ENCODE measurements at places on chromosomes 13 and 19.

- peak; percentile 52 for DNase-seq
- H3K27me3 ChIP-seq = peaks cover 34% of the 10 kb centered on the region
- no peaks in the 10 kb centered on the region for H3K36me3 ChIP-seq
- H3K27ac ChIP-seq = peak within 1 kb of the TSS; percentile 27
- H3K4me3 ChIP-seq = peak within 1 kb of the TSS; percentile 3
These were observed at the start of gene CCDC70 for GRCh38 chr13:51861723-51862300. CCDC70 (plus strand) TSS chr13:51861969; CDS start chr13:51865412, 3,443 bp downstream.

DNA sequence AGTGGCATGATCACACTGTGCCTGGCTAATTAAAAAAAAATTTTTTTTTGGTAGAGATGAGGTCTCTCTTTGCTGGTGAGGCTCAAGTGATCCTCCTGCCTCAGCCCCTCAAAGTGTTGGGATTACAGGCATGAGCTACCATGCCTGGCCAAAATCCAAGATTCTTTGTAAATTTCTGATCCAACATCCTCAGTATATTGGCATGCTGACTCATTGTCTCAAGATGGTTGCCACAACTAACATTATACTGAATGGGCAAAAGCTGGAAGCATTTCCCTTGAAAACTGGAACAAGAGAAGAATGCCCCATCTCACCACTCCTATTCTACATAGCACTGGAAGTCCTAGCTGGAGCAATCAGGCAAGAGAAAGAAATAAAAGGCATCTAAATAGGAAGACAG is 100.0 kb downstream of the KLF5 start:
- H3K27me3 ChIP-seq = no peaks in the 10 kb centered on the region
- no peaks in the 10 kb centered on the region for H3K36me3 ChIP-seq

- no peak overlapping the region for H3K27ac ChIP-seq
- peaks cover 8% of the 10 kb centered on the region for H3K4me1 ChIP-seq
These were observed 76.1 kb downstream of the CYSLTR2 start for GRCh38 chr13:48729856-48730255.

DNA sequence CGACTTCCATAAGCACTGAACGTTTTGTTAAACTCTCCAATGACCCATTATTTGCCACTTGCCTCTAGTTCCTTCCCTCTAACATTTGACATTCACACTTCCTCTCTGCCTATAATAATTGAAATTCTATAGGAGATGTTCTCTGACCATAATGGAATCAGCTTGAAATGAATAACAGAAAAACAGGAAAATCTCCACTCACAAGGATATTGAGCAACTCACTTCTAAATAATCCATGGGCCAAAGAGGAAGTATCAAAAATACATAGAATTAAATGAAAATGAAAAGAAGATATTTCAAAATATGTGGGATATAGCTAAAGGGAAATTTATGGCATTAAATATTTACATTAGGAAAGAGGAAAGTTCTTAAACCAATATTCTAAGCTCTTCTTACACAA is 3.4 kb upstream of the FCGBP start:
- H3K36me3 ChIP-seq = peaks cover 13% of the 10 kb centered on the region
- H3K27ac ChIP-seq = peak overlapping the region; percentile 35
- H3K4me3 ChIP-seq = no peak overlapping the region
- no peak for DNase-seq
- peaks cover 67% of the 10 kb centered on the region for H3K4me1 ChIP-seq
- no peaks in the 10 kb centered on the region for H3K27me3 ChIP-seq

GRCh38 chr13:94063096-94063495 is 416.4 kb downstream of the DCT start:
- no peak for DNase-seq
- no peak overlapping the region for H3K4me3 ChIP-seq
- H3K27ac ChIP-seq = no peak overlapping the region
- peaks cover 6% of the 10 kb centered on the region for H3K27me3 ChIP-seq
- H3K4me1 ChIP-seq = no peaks in the 10 kb centered on the region

GRCh38 chr13:98299966-98300350 is 122.9 kb upstream of the RNF113B start:
- no peak for DNase-seq
- peaks cover 5% of the 10 kb centered on the region for H3K27me3 ChIP-seq
- H3K27ac ChIP-seq = no peak overlapping the region
- no peaks in the 10 kb centered on the region for H3K4me1 ChIP-seq

- H3K4me3 ChIP-seq = no peak overlapping the region
- H3K36me3 ChIP-seq = no peaks in the 10 kb centered on the region
- DNase-seq = no peak
- H3K4me1 ChIP-seq = no peaks in the 10 kb centered on the region
These were observed 273.1 kb upstream of the SLITRK5 start for GRCh38 chr13:87398047-87398446.

DNA sequence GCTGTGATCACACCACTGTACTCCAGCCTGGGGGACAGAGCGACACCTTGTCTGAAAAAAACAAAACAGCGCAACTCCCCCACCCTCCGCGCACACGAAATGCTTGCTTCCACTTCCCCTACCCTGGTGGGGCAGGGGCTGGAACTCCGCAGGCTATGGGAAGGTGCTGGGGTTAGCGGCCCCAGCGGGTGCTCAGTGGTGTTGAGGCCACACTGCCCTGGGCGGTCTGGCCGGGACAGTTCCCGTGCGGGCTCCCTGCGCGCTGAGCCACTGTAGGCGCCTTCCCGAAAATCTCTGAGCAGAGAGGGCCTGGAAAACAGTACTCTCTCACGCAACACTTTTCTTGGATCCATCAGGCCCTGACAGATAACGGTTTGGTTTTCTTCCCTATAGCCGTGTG is 1.1 kb upstream of the WTIP start:
- H3K27me3 ChIP-seq = peaks cover 42% of the 10 kb centered on the region
- no peak for DNase-seq
- H3K4me1 ChIP-seq = peaks cover 18% of the 10 kb centered on the region
- no peak overlapping the region for H3K4me3 ChIP-seq

GRCh38 chr13:19685437-19685836 is 52.0 kb downstream of the MPHOSPH8 start:
- no peaks in the 10 kb centered on the region for H3K27me3 ChIP-seq
- no peak for DNase-seq
- no peaks in the 10 kb centered on the region for H3K36me3 ChIP-seq
- peaks cover 19% of the 10 kb centered on the region for H3K4me1 ChIP-seq

DNA sequence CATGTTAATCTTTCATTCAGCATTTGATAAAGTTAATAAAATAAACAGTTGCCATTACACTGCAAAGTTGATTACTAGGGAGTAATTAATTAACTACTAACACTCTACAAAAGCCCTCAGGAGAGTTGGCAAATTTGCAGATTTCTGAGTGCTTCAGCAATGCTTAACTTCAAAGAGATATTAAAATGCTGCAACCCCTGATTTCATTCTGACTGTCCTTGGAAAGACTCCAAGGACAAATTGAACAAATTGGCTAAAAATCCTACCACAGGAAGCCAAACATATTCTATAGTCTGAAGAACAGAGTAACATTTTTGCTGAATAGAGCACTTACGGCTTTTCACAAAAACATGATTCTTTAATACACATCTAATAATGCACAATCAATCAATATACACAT is 1543.0 kb downstream of the SLITRK5 start:
- DNase-seq = no peak
- no peaks in the 10 kb centered on the region for H3K36me3 ChIP-seq
- no peak overlapping the region for H3K27ac ChIP-seq
- H3K4me3 ChIP-seq = no peak overlapping the region

- peaks cover 15% of the 10 kb centered on the region for H3K36me3 ChIP-seq
- H3K4me3 ChIP-seq = no peak overlapping the region
- DNase-seq = no peak
- no peaks in the 10 kb centered on the region for H3K4me1 ChIP-seq
- H3K27ac ChIP-seq = no peak overlapping the region
These were observed 111.0 kb downstream of the B3GLCT start for GRCh38 chr13:31310786-31311185.

DNA sequence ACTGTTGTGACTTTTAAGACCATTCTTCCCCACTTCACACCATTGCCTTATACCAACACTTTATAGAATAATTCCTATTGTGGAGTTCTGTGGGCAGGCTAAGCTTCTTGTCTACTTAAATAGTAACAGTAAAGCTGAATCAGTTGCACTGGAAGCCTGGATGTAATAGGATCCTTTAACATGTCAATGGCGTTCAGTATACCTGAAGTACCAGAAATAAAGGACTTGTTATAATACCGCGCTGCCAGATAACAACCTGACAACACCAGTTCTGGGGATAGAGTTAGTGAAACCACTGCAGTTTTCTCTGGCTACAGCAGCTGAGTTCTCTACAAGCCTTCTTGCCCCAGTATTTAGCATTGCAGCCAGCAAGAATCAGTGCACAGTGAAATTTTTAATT is 52.0 kb upstream of the TNFRSF19 start:
- peaks cover 30% of the 10 kb centered on the region for H3K27me3 ChIP-seq
- no peak overlapping the region for H3K4me3 ChIP-seq
- H3K27ac ChIP-seq = no peak overlapping the region
- DNase-seq = no peak
- no peaks in the 10 kb centered on the region for H3K36me3 ChIP-seq

GRCh38 chr13:79407349-79407979 is 1.4 kb upstream of the RBM26 start:
- H3K4me1 ChIP-seq = peaks cover 22% of the 10 kb centered on the region
- no peaks in the 10 kb centered on the region for H3K36me3 ChIP-seq
- H3K27ac ChIP-seq = peak overlapping the region; percentile 95
- H3K4me3 ChIP-seq = peak overlapping the region; percentile 89

GRCh38 chr13:52842441-52842840 is 6.0 kb downstream of the PCDH8 start:
- peaks cover 15% of the 10 kb centered on the region for H3K4me1 ChIP-seq
- peaks cover 63% of the 10 kb centered on the region for H3K27me3 ChIP-seq
- no peak for DNase-seq
- H3K4me3 ChIP-seq = no peak overlapping the region
- no peak overlapping the region for H3K27ac ChIP-seq
- H3K36me3 ChIP-seq = peaks cover 4% of the 10 kb centered on the region

GRCh38 chr13:97233499-97233898 is 11.4 kb downstream of the MBNL2 start:
- H3K27me3 ChIP-seq = no peaks in the 10 kb centered on the region
- no peak overlapping the region for H3K4me3 ChIP-seq
- H3K4me1 ChIP-seq = peaks cover 23% of the 10 kb centered on the region
- H3K36me3 ChIP-seq = peaks cover 2% of the 10 kb centered on the region
- H3K27ac ChIP-seq = no peak overlapping the region

- peaks cover 5% of the 10 kb centered on the region for H3K36me3 ChIP-seq
- H3K27me3 ChIP-seq = no peaks in the 10 kb centered on the region
- DNase-seq = no peak
- H3K27ac ChIP-seq = no peak overlapping the region
These were observed 62.0 kb downstream of the PARP4 start for GRCh38 chr13:24450530-24450929.

DNA sequence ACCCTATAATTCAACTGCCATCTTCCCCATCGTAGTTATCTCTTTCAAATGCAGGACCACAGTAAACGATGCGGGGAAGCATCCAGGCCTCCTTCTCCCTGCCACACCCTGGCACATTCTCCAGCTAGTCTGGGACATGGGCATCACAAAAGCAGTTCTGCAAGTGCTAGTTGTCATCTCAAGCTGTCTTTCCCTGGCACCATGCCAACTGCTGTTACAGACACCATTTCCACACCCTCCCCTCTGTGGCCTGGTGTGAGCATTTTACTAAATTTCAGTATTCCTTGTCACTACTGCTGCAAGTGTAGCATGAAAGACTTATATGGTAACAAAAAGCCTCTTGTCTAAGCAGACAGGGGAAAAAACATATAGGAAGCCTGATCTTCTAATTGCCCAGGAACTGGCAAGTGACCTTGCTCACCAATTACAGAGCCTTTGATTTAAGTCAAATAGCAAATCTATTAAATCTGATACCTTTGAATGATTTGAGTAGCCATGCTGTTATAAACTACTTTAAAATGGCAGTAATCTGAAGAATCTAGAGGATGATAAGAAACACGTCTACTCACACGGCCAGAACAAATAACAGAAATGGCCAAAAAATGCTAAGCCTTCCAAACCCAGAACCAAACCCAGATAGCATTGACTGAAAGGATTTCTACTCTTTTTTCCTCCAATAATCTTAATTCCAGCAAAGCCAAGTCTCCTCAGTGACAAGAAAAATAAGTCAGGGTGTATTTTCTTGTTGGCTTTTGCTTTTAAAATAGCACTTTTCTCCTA is 179.0 kb downstream of the NUFIP1 start:
- H3K36me3 ChIP-seq = no peaks in the 10 kb centered on the region
- no peak overlapping the region for H3K27ac ChIP-seq
- peaks cover 27% of the 10 kb centered on the region for H3K27me3 ChIP-seq
- H3K4me3 ChIP-seq = no peak overlapping the region

DNA sequence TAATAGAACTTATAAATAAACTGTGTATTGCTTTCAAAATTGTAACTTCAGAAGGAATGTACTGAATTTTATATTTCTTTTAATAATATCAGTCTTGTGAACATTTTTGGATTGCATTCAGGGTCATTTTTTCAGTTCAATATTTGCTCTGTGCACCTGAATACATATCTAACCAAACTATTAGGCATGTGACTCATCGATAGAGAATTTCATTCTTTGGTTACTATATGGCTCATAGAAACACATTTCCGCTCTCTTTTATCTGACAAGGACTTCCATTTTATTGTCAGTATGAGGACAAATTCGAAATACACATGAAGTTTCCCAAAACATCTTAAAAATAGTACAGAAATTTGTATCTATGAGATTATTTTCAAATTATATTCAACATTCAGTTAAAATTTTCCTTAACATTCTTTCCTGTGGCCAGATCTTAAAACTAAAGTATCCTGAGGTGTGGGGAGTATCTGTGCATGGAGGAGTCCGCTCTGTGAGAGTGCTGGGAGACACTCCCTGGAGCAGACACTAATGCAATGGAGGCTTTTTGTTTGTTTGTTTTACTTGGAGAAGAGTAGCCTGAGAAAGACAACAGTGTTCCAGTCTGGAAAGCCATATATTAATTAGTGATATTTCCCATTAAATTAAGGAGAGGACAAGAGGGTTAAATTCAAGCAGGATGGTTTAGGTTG is 483.6 kb downstream of the PCDH20 start:
- H3K36me3 ChIP-seq = no peaks in the 10 kb centered on the region
- H3K4me3 ChIP-seq = no peak overlapping the region
- DNase-seq = no peak
- no peak overlapping the region for H3K27ac ChIP-seq
- no peaks in the 10 kb centered on the region for H3K27me3 ChIP-seq

- no peaks in the 10 kb centered on the region for H3K4me1 ChIP-seq
- no peaks in the 10 kb centered on the region for H3K27me3 ChIP-seq
- DNase-seq = no peak
- no peak overlapping the region for H3K4me3 ChIP-seq
- H3K27ac ChIP-seq = no peak overlapping the region
These were observed 20.4 kb upstream of the OBI1 start for GRCh38 chr13:78679329-78679728.

GRCh38 chr13:40379196-40379595 is 287.2 kb downstream of the FOXO1 start:
- no peak overlapping the region for H3K4me3 ChIP-seq
- no peaks in the 10 kb centered on the region for H3K36me3 ChIP-seq
- peaks cover 38% of the 10 kb centered on the region for H3K4me1 ChIP-seq
- DNase-seq = no peak
- H3K27ac ChIP-seq = no peak overlapping the region
- H3K27me3 ChIP-seq = no peaks in the 10 kb centered on the region
